ENCODE measurements at places on chromosomes 3 and 15.

DNA sequence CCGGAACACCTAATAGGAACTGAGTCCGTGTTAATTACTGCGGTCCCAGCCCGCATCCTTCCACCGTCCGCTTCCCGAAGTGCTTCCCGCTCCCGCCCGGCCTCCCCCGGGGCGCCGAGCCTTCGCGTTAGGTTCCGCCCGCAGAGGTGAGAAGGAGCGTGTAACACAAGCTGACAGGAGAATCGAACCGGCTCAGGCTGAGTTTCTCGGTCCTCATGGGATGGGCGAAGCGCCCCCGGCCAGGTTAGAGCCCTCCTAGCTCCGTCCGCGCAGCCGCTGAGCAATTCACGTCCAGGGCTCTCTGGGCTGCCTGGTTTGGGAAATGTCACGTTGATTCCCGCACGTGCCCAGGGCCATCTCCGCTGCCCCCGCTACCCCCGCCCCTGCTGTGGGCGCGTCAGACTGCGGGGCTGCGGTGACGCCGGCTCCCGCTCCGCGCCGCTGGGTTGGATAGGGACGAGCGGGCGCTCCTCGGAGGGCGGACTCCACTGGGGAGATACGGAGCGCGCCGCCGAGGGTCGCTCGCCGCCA lies 954 bp downstream of the CLDN11 start:
- H3K4me1 ChIP-seq: peaks cover 13% of the 10 kb centered on the region
- no peak overlapping the region for H3K27ac ChIP-seq
- peaks cover 15% of the 10 kb centered on the region for H3K27me3 ChIP-seq

- H3K4me1 ChIP-seq: no peaks in the 10 kb centered on the region
- no peaks in the 10 kb centered on the region for H3K36me3 ChIP-seq
- H3K27ac ChIP-seq: no peak overlapping the region
- no peak overlapping the region for H3K4me3 ChIP-seq
- no peaks in the 10 kb centered on the region for H3K27me3 ChIP-seq
These were observed 68.0 kb upstream of the PTPRG start for GRCh38 chr3:61493339-61493738.

DNA sequence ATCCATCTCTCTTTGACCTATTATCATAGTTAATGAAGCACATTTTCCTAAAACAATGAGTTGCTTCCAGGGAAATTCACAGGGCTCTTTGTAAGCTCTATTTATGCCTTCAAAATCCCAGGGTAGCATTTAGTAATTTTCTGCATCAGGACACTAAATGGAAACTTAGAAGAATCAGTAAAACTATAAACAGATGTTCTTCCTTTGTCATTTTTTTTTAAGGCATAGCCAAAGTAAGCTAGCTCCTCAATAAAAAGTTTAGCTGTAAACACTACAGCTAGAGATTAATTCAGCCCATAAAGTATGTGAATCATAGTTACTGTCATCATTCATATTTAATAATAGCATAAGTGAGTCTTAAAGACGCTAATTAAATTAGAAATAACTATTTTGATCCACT lies 79.3 kb downstream of the RPL22L1 start:
- H3K4me1 ChIP-seq: no peaks in the 10 kb centered on the region
- H3K27me3 ChIP-seq: peaks cover 10% of the 10 kb centered on the region
- no peak for DNase-seq
- no peak overlapping the region for H3K4me3 ChIP-seq
- no peak overlapping the region for H3K27ac ChIP-seq
- no peaks in the 10 kb centered on the region for H3K36me3 ChIP-seq

DNA sequence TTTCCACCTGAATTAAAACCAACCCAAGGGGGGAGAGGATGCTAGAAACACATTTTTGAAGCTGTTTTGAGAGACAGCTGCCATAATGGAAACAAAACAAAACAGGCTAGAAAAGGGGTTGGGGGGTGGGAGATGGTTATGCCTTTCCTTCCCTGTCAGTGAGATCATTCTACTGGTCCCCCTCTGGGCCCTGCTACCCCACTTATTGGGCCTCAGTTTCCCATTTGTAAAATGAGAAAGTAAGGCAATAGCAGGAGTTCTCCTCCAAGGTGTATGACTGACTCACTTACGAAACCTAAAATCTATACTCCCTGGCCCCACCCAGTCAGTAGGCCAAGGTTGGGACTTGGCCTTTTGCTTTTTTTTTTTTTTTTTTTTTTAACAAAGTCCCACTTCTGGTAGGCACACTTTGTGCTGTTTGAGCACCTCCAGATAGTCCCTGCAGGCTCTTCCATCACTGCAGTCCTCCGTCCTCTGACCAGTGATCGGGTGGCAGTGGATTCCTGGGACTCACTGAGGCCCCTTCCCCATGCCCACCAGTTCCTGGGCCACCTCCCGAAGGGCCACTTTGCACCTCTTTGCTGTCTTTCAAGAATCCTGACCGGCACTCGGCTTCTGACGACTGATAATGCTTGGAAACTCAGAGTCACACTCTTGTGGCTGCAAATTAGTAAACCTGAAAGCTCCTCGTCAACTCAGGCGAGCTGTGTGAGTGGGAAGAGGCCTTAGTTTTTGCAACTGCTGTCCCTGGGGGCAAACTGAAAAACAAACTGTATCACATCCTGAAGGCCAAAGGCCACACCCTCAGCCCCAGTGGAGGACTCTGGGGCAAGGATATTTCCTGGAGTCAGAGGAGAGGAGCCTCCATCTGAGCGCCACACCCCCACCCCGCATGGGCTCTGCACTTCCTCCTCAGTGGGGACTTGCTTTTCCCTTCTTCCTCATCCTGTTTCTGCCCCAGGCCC lies 6.7 kb upstream of the PSTPIP1 start:
- H3K27ac ChIP-seq: peak overlapping the region; percentile 72
- H3K4me3 ChIP-seq: peak overlapping the region; percentile 69
- no peaks in the 10 kb centered on the region for H3K36me3 ChIP-seq
- no peaks in the 10 kb centered on the region for H3K27me3 ChIP-seq
- peaks cover 25% of the 10 kb centered on the region for H3K4me1 ChIP-seq
- DNase-seq: no peak

DNA sequence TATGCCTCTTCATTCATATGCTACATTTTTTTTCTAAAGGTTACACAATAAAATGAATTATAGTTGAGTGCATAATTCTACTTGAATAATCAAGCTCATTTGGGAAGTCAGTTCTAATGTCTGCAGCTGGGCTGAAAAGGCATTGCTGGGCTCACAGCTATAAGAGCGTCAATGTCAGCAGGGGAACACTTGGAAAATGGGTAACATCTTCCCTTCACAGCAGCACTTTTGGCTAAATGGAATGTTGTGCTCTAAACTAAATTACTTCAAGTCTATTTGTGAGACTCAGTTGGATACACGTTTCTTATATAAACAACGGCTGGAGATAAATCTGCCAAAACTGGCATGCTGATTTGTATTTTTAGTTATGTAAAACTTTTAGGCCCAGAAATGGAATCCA lies 357.8 kb downstream of the TBL1XR1 start:
- no peaks in the 10 kb centered on the region for H3K4me1 ChIP-seq
- no peak overlapping the region for H3K27ac ChIP-seq
- DNase-seq: no peak

DNA sequence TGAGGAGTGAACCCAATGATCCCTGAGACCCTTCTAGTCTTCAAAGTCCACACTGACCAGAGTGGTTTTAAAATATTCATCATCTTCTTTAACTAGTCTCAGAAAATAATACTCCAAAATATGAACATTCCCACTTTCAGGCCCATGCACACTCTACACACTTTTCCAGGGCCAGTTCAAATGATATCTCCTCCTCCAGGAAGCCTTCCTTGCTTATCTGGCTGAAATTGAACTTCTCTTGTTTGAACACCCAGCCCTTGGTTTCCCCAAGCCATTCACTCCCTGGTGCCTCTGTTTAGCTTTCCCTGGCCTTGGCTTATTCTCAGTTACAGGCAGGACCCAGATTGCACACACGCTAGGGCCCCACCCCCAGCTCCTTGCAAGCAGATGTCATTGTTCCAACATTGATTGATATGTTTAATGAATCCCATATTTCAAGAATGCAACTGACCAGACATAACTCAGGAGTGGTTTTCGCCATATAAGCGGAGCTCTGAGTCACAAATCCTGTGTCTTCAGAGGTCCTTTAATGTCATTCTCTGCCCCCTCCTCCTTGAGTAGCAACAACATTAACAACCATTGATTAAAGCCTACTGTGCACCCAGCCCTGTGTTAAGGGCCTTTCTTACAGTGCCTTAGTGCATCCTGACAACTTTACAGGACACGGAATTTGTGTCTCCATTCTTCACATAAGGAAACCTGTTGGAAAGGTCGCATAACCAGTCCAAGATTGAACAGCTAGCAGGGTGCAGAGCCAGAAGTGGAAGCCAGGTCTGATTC lies 2.1 kb downstream of the ITGA11 start:
- peaks cover 21% of the 10 kb centered on the region for H3K27me3 ChIP-seq
- no peak overlapping the region for H3K27ac ChIP-seq
- H3K36me3 ChIP-seq: no peaks in the 10 kb centered on the region

- no peaks in the 10 kb centered on the region for H3K36me3 ChIP-seq
- no peak overlapping the region for H3K27ac ChIP-seq
- no peak overlapping the region for H3K4me3 ChIP-seq
- no peak for DNase-seq
- peaks cover 12% of the 10 kb centered on the region for H3K27me3 ChIP-seq
- no peaks in the 10 kb centered on the region for H3K4me1 ChIP-seq
These were observed 22.1 kb upstream of the TRA2B start for GRCh38 chr3:185959609-185960521.

DNA sequence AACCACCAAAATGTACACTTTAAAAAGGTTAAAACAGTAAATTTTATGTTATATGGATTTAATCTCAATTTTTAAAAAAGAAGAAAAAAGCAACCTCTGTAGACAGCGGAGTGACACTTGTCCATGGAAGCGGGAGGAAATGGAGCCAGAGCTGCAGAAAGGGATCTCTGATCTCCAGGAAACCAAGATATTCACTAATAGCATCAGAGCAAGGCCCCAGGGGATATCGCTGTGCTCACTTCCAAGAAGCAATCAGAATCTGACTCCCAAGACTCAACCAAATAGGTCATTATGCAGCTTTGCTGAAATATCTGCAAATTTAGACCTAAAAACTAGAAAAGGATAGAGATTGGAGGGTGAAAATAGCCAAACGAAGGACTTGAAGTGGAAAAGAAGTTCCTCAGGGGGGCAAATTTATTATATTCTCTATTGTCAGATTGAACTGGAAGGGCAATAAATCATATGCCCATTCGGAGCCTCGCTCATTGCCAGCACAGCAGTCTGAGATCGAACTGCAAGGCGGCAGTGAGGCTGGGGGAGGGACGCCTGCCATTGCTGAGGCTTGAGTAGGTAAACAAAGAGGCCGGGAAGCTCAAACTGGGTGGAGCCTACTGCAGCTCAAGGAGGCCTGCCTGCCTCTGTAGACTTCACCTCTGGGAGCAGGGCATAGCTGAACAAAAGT lies 62.0 kb upstream of the ATP2C1 start:
- DNase-seq: no peak
- peaks cover 3% of the 10 kb centered on the region for H3K27me3 ChIP-seq
- H3K27ac ChIP-seq: no peak overlapping the region

- no peak for DNase-seq
- no peaks in the 10 kb centered on the region for H3K36me3 ChIP-seq
- H3K4me3 ChIP-seq: no peak overlapping the region
- no peaks in the 10 kb centered on the region for H3K4me1 ChIP-seq
These were observed 387.9 kb downstream of the ZIC1 start for GRCh38 chr3:147797095-147797494.

GRCh38 chr3:160935413-160936095 lies 169.6 kb downstream of the B3GALNT1 start:
- H3K36me3 ChIP-seq: peaks cover 3% of the 10 kb centered on the region
- H3K27me3 ChIP-seq: peaks cover 2% of the 10 kb centered on the region
- no peak overlapping the region for H3K27ac ChIP-seq

- peak overlapping the region; percentile 55 for H3K4me3 ChIP-seq
- H3K4me1 ChIP-seq: peaks cover 9% of the 10 kb centered on the region
- no peaks in the 10 kb centered on the region for H3K36me3 ChIP-seq
- no peak for DNase-seq
These were observed 2.0 kb downstream of the ATP10A start for GRCh38 chr15:25860885-25861866.

DNA sequence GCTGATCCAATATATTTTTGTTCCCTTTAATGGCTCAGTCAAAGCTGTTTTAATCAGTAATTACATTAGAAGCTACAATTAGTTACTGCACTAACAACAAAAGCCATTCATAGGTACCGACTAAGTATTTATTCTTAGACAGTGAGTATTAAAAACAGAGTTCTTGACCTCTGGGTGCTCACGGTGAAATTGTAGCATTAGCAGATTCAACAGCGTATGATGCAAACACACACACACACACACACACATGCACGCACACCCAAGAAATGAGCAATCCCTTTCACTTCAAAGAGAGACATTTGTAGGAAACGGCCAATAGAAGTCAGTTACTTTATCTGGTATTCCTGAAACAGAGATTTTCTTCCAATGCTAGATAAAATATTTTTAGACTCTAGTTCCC lies 27.0 kb upstream of the MITF start:
- H3K27me3 ChIP-seq: peaks cover 1% of the 10 kb centered on the region
- no peak overlapping the region for H3K4me3 ChIP-seq
- no peak for DNase-seq

- H3K4me1 ChIP-seq: no peaks in the 10 kb centered on the region
- peaks cover 2% of the 10 kb centered on the region for H3K27me3 ChIP-seq
- H3K4me3 ChIP-seq: no peak overlapping the region
These were observed 367.5 kb downstream of the PTPRG start for GRCh38 chr3:61928776-61929314.

GRCh38 chr3:138412821-138413551 lies 21.4 kb upstream of the ESYT3 start:
- no peak overlapping the region for H3K4me3 ChIP-seq
- H3K36me3 ChIP-seq: no peaks in the 10 kb centered on the region
- no peaks in the 10 kb centered on the region for H3K4me1 ChIP-seq
- H3K27ac ChIP-seq: no peak overlapping the region
- H3K27me3 ChIP-seq: peaks cover 9% of the 10 kb centered on the region
